CD4-positive, alpha-beta T cell treated with Interleukin-15 for 1 hour (primary cell): ENCODE measurements at places on chromosomes 1 and 21.

DNA sequence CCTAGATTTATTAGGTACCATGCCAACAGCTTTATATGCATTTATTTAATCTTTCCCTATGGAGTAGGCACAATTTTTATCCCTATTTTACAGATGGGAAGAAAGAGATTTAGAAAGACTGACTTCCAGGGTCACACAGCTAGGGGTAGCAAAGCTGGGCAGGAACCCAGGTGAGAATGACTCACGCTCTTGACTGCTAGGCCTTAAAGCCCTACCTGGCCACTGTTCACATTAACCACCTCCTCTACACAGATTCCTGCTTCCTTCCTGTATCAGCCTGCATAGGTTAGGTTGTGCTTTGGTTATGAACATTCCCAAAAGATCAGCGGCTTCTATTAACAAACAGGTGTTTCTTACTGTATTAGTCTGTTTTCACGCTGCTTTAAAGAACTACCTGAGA, 53.2 kb downstream of the DNAJC6 start:
- DNase-seq, result no peak

DNA sequence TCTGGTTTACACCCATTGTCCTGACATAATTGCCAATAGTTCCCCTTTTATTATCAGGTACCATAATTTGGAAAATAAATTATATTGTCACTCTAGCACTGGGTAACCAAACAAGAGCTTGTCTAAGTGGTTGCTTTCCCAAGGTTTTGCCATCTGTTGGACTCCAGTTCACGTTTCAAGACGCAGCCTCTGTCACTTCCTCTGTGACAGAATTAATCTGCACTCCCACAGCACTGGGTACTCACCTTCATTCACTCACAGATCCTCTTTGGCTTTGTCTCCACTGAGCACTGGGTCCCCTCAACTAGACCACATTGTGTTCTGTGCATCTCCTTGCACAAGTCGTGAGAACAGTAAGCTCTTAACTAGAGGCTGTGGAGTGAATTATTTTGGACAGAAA, 123.6 kb upstream of the JUN start:
- DNase-seq, result no peak

DNA sequence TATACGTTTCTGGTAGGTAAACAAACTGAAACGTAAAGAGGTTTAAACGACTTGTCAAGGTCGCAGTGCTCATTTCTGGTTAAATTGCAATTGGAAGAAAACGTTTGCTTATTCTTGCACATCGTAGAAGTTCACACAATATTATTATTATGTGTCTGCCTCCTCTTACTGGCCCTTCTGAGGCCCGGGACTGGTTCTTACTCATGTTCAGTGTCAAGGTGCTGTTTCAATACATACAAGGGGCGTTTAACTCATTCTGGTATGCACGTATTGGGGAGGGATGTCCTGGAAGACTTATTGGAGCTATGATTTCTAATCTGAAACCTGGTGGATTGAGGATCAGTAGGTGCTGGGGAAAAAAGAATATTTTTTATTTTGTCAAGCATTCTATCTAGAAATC, 932 bp downstream of the RPF1 start:
- no peak for DNase-seq

DNA sequence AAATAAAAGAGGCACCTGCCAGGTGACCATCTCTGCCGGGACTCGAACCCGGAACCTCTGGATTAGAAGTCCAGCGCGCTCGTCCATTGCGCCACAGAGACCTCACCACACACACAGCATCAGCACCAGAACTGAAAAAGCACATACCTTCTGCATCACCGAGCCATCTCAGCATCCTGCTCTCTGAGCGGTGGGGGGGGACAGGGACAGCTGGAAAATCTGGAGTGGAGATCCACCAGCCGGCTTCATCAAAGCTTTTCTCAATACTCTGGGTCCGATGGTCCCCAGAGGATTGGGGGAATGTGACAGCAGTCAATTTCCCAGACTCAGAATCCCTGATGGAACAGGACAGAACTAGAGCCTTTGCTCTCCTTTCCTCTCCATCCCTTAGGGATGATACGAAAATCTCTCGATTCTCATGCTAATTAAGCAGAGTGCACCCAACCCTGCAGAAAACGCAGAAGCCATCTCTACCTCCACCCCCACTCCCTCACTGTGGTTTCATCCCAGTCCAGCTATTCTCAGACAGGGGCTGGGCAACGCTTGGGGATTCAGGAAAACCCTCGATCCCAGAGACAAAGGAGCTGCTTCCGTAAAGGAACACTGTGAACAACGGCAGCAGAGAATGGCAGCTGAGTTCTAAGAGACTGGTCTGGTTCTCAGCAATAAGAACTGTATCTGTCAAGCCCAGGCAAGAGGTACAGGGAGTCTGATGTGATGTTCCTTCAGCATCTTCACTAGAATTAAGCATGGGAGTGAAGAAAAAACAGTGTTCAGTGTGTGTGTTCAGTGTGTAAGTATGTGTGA, 29.6 kb upstream of the CADM3 start:
- no peak for DNase-seq

DNA sequence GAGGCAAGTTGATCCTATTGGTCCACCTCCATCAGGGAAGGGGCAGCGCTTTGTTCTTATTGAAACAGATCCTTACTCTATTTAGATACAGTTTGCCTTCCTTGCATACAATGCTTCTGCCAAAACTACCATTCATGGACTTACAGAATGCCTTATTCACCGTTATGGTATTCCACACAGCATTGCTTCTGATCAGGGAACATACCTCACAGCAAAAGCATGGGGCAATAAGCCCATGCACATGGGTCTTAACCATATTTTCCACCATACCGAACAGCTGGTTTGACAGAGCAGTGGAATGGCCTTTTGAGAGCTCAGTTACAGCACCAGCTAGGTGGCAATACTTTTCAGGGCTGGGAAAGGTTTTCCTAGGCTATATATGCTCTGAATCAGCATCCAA, 544.8 kb upstream of the ADGRL4 start:
- no peak for DNase-seq

- no peak for DNase-seq
Measured at GRCh38 chr1:111599781-111600693, 19.6 kb upstream of the RAP1A start.

- DNase-seq, result no peak
Measured at GRCh38 chr1:180521474-180522212, 19.3 kb upstream of the ACBD6 start.

DNA sequence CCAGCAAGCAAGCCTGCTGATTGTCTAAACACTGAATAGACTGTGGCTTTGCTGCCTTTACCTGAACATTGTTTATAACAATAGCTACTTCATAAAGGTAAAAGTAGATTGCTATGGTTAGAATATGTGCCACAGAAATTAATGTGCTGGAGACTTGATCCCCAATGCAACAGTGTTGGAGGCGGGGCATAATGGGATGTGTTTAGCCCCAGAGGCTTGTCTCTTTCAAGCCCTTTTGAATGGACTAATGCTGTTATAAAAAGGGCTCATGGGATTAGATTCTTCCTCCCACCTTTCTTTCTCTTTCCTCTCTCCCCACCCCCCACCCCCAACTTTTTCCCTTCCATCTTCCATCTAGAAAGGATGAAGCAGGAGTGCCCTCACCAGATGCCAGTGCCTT, 80.2 kb upstream of the PPP2R5A start:
- no peak for DNase-seq

- DNase-seq, result no peak
Measured at GRCh38 chr1:218772575-218772974, 401.1 kb upstream of the LYPLAL1 start.
